ENCODE measurements at places on chromosomes 2 and 18.

DNA sequence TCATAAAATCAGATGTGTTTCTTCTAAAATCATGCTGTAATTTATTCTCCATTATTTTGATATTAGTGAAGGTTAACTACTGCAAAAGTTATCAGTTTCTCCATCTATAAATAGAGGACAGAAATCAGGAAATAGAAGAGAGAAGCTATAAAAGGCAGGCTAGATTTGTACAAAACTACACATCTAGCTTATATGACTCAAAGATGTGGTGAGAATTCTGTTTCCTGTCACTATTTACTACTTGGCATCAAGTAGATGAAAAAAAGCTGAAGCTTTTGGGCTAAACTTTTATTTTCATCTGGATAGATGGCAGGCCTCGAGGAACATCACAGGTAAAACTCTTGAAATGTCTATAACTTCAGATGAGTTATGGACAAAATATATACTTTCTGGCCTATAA is 49.8 kb upstream of the NAB1 start:
- no peak for DNase-seq

DNA sequence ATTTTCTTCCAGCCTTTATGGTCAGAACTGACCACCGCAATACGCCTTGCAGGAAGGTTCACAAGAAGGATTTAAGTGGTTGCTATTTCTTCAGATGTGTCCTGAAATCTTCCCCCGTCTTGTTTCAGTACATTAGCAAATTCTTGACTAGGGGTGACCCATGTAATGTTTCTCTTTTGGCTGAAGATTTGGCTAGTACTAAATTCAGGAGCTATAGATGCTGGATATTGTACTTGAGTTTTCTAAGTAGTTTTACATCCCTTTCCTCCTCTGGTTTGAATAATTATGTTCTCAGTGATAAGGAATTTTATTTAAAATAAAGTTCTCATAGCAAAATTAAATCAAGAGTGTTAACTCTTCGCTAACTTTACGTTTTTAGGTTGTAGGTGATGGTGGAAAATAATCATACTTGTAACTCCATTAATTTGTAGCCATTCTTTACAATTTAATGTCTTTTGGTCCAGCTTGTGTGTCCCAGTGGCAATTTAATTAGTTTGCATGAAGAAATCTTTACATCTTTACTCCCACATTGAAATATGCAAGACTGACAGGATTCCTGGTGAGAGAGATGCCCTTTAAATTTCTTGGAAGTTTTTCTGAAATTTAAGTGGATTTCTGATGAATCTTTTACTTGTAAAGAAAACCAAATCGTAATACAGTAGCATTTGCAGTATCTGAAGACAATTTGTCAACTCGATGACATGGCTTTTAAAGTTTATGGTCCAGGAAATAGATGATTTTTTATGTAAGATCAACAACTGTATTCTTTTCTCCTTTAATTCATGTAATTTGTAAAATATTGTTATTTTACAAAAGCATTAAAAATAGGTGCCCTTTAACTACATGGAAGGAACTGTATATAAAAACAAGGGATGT is 2.8 kb downstream of the PHLPP1 start:
- DNase-seq, result no peak

DNA sequence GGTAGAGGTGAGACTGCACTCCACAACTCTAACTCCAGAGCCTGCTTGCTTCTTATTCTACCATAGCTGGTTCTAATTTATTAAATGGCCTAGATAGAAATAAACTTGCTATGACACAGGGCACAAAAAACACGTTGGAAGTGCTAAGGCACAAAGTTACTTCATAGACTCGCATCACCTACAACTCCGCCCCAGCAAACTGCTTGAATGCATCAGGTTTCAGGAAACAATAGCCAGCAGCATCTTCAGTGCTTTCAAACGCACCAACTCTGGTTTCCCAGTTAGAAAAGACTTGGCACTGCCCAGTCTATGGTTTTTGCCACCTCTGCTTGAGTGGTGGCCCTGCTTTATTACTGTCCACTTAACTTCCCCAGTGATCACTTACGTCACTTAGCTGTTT is 142.6 kb downstream of the RIF1 start:
- no peak for DNase-seq

DNA sequence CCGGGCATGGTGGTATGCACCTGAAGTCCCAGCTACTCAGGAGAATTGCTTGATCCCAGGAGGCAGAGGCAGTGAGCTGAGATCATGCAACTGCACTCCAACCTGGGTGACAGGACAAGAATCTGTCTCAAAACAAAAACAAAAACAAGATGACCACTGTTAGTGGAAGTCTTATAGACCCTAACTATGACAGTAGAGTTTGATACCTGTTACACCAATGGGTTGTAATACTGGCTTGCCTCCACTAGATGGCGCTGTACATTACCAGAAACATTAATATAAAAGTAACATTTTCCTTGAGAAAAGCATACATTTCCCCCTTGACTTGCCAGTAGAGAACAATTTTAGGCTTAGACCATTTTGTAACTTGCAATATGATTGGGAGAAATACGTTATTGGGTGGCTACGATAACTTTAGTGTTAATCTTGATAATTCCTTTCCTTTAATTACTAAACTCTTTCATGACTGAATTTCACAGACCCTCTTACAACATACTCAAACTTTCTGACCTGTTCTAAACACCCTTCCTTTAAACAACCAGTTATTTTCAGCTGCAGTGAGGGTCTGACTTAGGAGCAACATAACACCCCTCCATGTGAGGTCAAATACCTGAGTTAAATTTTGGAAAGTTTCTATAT is 19.5 kb downstream of the SLC25A52 start:
- peak; percentile 65 for DNase-seq

DNA sequence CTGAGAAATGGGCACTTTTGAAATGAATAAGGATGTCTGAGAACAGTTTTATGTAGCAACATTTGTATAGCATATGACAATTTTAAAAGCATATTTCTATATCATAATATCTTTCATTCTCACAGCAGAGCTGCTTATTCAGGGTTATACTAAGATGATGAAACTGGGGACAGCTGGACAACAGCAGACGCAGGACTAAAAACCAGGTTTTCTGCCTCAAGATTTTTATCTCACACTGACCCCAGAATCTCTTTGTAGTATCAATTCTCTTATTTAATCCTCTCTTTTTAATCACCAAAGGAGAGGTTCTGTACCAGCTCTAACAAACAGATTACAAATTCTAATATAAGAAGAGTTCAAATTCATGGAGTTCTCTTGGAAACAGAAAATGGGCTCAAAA is 74.2 kb upstream of the TFCP2L1 start:
- no peak for DNase-seq

- no peak for DNase-seq
Observed at GRCh38 chr18:48566589-48566988, 27.8 kb downstream of the CTIF start.

- DNase-seq, result peak; percentile 56
Observed at GRCh38 chr2:148926981-148927401, 52.0 kb downstream of the KIF5C start.

GRCh38 chr2:236241181-236242056 is 22.8 kb downstream of the ASB18 start:
- no peak for DNase-seq

All from activated CD4-positive, alpha-beta T cell treated with anti-CD3 and anti-CD28 coated beads, Interleukin-2, Interleukin-6, amounts not matched to agents 100 ng/mL and 50 ng/mL, durations not matched to agents 16 hours and 8 hours (primary cell).